ENCODE measurements at places on chromosomes 13 and 19. TPM values are rescaled to one million over a fixed set of nuclear protein-coding genes. Genes with fewer than 3 reads are reported as not detected.

SSC5D gene
- 15.1 TPM for total RNA-seq

DNA sequence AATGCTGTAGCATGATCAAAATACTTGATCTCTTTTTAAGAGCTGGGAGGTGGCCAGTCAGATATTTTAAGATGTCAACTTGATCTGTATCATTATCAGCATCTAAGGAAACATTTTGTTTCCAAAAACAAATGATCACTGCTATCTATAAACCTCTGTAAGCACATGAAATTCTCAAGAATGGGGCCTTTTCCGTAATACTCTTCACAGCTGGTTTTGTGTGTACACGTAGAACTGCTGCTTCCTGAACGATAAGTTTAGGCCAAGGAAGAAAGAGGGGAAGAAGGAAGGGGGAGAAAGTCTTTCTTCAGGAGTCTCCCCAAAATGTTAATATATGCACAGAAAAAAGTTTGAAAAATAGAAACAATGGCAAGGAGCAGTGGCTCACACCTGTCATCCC lies 25.7 kb downstream of the ARL11 start:
- DNase-seq: no peak
- no peaks in the 10 kb centered on the region for H3K27me3 ChIP-seq
- H3K27ac ChIP-seq: no peak overlapping the region
- H3K36me3 ChIP-seq: no peaks in the 10 kb centered on the region

- no peaks in the 10 kb centered on the region for H3K36me3 ChIP-seq
- peak overlapping the region; percentile 40 for H3K4me3 ChIP-seq
Measured at GRCh38 chr19:56838909-56839651, 1.4 kb downstream of the PEG3 start.

- no peak overlapping the region for H3K27ac ChIP-seq
- no peak overlapping the region for H3K4me3 ChIP-seq
- no peaks in the 10 kb centered on the region for H3K27me3 ChIP-seq
- H3K36me3 ChIP-seq: no peaks in the 10 kb centered on the region
- no peak for DNase-seq
- H3K4me1 ChIP-seq: peaks cover 67% of the 10 kb centered on the region
Measured at GRCh38 chr13:49311816-49312215, 64.1 kb downstream of the CDADC1 start.

ADM5 gene
- total RNA-seq: not detected

GRCh38 chr19:34171539-34171876 lies 796 bp upstream of the LSM14A start:
- H3K27me3 ChIP-seq: no peaks in the 10 kb centered on the region
- H3K4me3 ChIP-seq: peak overlapping the region; percentile 97
- H3K4me1 ChIP-seq: peaks cover 45% of the 10 kb centered on the region

- peaks cover 36% of the 10 kb centered on the region for H3K4me1 ChIP-seq
- H3K4me3 ChIP-seq: no peak overlapping the region
- H3K27ac ChIP-seq: no peak overlapping the region
- no peaks in the 10 kb centered on the region for H3K36me3 ChIP-seq
- DNase-seq: no peak
Measured at GRCh38 chr13:112062072-112062567, 4.8 kb upstream of the SOX1 start.

GRCh38 chr19:4597975-4598671 lies 38.6 kb upstream of the SEMA6B start:
- peaks cover 19% of the 10 kb centered on the region for H3K4me1 ChIP-seq
- no peaks in the 10 kb centered on the region for H3K36me3 ChIP-seq
- DNase-seq: peak; percentile 67
- H3K27me3 ChIP-seq: peaks cover 48% of the 10 kb centered on the region
- H3K4me3 ChIP-seq: no peak overlapping the region

DNA sequence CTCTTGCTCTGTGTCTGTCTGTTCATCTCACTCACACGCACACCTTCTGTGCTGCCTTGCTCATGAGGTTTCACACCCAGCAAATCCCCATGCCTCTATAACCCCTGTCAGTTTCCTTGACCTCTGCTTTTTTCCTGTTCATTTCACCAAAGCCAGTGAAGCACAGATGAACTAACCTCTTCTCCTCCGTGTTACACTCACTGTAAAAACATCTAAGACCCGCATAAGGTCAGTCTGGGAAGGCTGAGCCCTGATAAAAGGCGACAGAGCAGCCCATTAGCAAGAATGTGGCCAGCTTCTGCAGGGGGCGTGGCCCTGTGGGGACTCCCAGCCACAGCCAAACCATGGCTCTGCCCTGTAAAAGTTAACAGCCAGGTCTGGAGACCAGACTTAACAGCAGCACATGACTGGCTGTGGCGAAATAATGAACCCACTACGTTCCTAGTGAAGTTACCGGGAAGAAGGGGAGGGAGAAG lies 42.8 kb upstream of the NPAS1 start:
- H3K4me3 ChIP-seq: no peak overlapping the region
- peaks cover 76% of the 10 kb centered on the region for H3K4me1 ChIP-seq
- H3K27ac ChIP-seq: peak overlapping the region; percentile 85
- H3K36me3 ChIP-seq: no peaks in the 10 kb centered on the region
- peak; percentile 47 for DNase-seq

- H3K27ac ChIP-seq: no peak overlapping the region
- no peak for DNase-seq
- no peaks in the 10 kb centered on the region for H3K27me3 ChIP-seq
- no peak overlapping the region for H3K4me3 ChIP-seq
- H3K4me1 ChIP-seq: peaks cover 21% of the 10 kb centered on the region
Measured at GRCh38 chr13:75437582-75438318, 44.2 kb downstream of the TBC1D4 start.

DNA sequence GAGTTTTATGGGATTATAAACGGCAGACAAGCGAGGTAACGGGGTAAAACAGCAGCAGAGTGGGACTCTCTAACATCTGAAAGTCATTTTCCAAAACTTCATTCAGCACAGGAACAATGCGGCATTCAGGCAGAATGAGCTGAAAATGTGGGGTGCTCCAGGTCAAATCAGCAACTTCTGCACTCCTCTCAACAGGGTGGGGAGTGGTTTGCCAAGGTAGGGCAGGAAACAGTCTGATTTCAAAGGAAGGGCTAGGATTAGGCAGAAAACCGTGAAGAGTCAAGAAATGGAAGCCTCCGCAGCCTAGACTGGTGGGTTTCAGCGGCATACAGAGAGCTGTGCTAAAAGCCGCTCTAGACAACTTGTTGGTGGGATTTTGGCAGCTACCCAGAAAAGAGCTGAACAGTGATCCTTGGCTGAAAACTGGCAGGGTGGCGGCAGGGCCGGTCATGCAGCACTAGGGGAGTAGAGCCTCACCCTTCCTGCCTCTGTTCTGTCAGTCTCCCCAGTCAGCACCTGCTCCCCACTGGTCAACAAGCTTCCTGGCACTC lies 154.2 kb upstream of the KLF12 start:
- H3K4me1 ChIP-seq: peaks cover 42% of the 10 kb centered on the region
- H3K27me3 ChIP-seq: no peaks in the 10 kb centered on the region
- H3K36me3 ChIP-seq: no peaks in the 10 kb centered on the region
- H3K4me3 ChIP-seq: peak overlapping the region; percentile 25
- peak overlapping the region; percentile 38 for H3K27ac ChIP-seq
- DNase-seq: peak; percentile 76

DNA sequence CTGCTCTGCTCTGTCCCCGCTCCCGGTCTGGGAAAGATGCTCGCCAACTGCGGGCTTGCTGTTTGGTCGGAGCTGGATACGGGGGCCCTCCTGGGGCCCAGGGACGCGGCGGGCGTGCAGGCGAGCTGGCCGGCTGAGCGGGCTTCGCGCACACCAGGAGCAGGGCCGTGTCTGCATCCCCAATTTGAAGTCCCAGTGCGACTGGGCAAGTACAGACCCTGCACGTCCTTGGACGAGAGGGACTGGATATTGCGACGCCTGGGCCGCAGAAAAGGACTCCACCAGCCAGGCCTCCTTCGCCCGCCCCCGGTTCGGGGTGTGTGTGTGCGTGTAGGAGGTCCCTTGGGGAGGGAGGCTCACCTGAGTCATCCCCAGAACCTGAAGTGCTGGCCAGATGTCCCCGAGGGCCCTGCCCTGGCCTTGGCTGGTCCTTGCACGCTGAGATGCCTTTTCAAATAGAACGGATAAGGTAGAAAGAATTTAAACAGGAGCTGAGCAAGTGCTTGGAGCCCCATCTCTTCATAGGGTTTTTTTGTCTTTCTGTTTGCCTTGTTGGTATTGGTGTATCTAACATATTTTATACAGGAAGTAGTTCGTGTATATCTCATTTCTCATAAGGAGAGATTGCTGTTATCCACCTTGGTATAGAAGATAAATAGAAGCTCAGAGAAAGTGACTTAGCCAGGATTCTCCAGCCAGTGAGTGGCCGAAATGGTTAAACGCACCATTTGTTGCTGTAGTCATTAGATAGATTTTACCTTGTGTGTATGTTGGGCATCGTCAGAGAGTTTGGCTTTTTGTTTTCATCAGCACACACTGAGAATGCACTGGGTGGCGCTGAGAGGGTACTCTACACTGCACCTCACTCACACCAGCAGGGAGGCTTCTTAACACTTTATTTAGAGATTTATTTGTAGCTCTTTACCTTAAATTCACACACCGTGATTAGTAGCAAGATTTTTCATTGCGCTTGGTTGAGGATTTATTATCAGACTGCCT lies 1.1 kb downstream of the NAXD start:
- peak; percentile 55 for DNase-seq
- H3K27ac ChIP-seq: peak overlapping the region; percentile 97
- H3K4me3 ChIP-seq: peak overlapping the region; percentile 86
- no peaks in the 10 kb centered on the region for H3K27me3 ChIP-seq
- H3K36me3 ChIP-seq: no peaks in the 10 kb centered on the region

RETN gene
- total RNA-seq: not detected

GRCh38 chr19:4502282-4503131 lies 15.8 kb downstream of the PLIN4 start:
- DNase-seq: no peak
- H3K36me3 ChIP-seq: peaks cover 39% of the 10 kb centered on the region
- no peak overlapping the region for H3K4me3 ChIP-seq
- no peaks in the 10 kb centered on the region for H3K27me3 ChIP-seq

SYCN gene
- not detected for total RNA-seq

DNA sequence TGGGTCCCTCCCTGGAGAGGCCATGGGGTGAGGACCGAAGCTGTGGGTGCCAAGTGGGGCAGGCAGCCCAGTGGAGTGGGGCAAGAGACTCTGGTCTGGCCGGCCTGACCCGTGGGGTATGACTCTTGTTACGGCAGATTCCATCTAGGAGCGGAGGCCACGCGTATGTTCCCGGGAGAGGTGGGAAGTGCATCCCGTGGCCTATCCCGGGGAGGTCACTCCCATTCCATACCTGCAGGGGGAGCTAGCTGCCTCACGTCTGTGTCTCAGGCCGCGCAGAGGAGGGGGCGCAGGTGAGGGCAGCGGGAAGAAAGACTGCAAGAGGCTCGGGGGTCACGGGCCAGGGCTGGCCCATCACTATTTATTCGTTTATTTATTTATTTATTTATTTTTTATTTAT lies 4.9 kb downstream of the CSNK1G2 start:
- no peak overlapping the region for H3K4me3 ChIP-seq
- peak; percentile 66 for DNase-seq
- H3K27me3 ChIP-seq: no peaks in the 10 kb centered on the region
- no peak overlapping the region for H3K27ac ChIP-seq
- peaks cover 38% of the 10 kb centered on the region for H3K4me1 ChIP-seq

DNA sequence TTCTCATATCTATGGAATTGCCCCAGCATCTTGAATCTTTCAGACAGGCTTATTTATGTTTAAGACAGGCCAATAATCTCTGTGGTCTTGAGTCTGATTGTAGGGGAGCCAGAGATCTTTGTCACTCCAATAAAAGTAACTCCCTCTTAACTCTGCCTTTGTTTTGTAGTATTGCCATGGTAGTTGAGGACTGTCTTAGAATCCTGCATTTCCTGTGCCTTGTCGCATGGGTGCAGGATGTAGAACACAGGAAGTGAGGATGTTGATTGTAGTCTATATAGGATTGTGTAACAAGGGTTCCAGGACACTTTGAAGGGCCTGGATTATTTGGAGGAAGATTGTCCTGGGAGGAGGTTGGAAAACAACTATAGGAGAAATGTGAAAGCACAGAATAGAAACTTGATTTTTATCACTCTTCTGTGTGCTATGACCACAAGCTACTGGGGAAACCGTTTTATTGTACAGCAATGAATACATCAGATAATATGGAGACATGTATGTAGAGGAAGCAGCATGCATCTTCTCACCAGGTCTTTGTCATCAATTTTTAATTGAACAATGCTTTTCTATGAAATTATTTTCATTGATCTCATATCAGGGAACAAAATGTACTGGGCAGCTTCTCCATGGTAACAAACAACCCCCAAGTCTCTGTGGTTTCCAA lies 411.7 kb downstream of the FGF9 start:
- H3K36me3 ChIP-seq: no peaks in the 10 kb centered on the region
- H3K27ac ChIP-seq: no peak overlapping the region
- no peaks in the 10 kb centered on the region for H3K27me3 ChIP-seq
- H3K4me3 ChIP-seq: no peak overlapping the region
- DNase-seq: no peak

- peaks cover 6% of the 10 kb centered on the region for H3K27me3 ChIP-seq
- H3K4me3 ChIP-seq: peak within 1 kb of the TSS; percentile 82
- peak within 1 kb of the TSS; percentile 95 for H3K27ac ChIP-seq
- peaks cover 45% of the 10 kb centered on the region for H3K4me1 ChIP-seq
- peak; percentile 78 for DNase-seq
- H3K36me3 ChIP-seq: peaks cover 8% of the 10 kb centered on the region
Measured at GRCh38 chr19:12994701-12995595, at the start of gene NFIX. Gene NFIX, plus strand, starts transcription at chr19:12995475. Its CDS starts 363 bp downstream, at chr19:12995838.

DNA sequence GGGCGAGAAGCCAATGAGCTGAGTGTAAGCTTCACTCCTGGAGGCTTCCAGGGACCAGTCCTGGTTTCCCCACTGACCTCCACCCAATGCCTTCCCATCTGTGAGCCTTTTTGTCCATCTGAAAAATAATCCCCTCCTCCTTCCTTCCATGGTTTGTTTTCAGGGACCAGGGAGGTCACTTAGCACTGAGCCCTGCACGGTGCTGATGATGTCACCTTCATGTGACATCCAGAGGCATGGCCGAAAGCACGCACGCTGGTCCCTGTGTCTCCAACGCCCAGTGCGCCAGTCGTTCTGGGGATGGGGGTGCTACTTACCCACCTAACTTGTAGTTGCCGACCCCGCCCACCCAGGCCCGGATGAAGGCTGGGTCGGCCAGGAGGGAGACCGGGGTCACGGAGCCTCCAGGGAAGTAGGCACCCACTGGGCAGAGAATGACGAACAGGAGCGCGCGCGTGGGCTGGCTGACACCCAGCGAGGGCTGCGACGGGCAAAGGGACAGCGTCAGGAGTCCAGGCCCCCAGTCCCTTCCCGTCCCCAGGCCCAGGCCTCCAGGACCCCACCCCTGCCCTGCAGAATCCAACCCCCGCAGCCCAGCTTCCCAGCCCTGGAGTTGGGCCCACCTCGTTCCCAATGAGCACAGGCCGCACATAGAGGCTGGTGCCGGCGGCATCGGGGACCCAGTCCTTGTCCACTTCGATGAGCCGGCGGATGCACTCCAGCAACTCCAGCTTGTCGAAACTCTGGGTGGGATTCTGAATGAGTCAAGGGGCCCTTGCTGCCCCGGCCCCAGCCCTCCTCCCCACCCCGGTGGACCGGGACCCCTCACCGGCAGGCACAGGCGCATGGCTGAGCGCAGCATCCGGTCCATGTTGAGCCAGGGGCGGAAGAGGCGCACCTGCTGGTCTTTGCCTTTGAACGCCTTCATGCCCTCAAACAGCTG lies 11.2 kb downstream of the BCAT2 start:
- no peak overlapping the region for H3K27ac ChIP-seq
- H3K27me3 ChIP-seq: no peaks in the 10 kb centered on the region
- peaks cover 23% of the 10 kb centered on the region for H3K4me1 ChIP-seq
- H3K36me3 ChIP-seq: peaks cover 41% of the 10 kb centered on the region
- no peak overlapping the region for H3K4me3 ChIP-seq
- no peak for DNase-seq

GRCh38 chr19:4976401-4977298 lies 7.7 kb downstream of the KDM4B start:
- H3K27me3 ChIP-seq: no peaks in the 10 kb centered on the region
- H3K4me3 ChIP-seq: no peak overlapping the region
- H3K36me3 ChIP-seq: no peaks in the 10 kb centered on the region
- H3K4me1 ChIP-seq: peaks cover 98% of the 10 kb centered on the region
- peak overlapping the region; percentile 75 for H3K27ac ChIP-seq

Measured in stomach (tissue), 19 donors.